Osteocyte (in vitro differentiated cells): ENCODE measurements at places on chromosomes 16 and 17.

DNA sequence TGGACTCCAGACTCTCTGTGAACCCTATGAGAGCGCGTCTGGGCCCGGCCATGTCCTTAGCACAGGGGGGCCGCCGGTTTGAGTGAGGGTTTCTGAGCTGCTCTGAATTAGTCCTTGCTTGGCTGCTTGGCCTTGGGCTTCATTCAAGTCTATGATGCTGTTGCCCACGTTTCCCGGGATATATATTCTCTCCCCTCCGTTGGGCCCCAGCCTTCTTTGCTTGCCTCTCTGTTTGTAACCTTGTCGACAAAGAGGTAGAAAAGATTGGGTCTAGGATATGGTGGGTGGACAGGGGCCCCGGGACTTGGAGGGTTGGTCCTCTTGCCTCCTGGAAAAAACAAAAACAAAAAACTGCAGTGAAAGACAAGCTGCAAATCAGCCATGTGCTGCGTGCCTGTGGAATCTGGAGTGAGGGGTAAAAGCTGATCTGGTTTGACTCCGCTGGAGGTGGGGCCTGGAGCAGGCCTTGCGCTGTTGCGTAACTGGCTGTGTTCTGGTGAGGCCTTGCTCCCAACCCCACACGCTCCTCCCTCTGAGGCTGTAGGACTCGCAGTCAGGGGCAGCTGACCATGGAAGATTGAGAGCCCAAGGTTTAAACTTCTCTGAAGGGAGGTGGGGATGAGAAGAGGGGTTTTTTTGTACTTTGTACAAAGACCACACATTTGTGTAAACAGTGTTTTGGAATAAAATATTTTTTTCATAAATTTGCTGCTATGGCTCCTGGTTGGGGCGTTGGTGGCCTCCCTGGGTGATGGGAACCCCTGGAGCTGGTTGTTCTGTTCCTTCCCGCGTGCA lies 23.1 kb downstream of the STAT5A start:
- H3K36me3 ChIP-seq = peaks cover 37% of the 10 kb centered on the region
- H3K4me1 ChIP-seq = peaks cover 10% of the 10 kb centered on the region
- DNase-seq = no peak

- H3K27me3 ChIP-seq = peaks cover 18% of the 10 kb centered on the region
- no peak overlapping the region for H3K27ac ChIP-seq
- H3K36me3 ChIP-seq = no peaks in the 10 kb centered on the region
- no peaks in the 10 kb centered on the region for H3K4me1 ChIP-seq
- DNase-seq = no peak
These were observed 2.0 kb upstream of the RAP1GAP2 start for GRCh38 chr17:2794111-2794803.

- no peak for DNase-seq
- no peaks in the 10 kb centered on the region for H3K27me3 ChIP-seq
- no peak overlapping the region for H3K27ac ChIP-seq
- H3K4me1 ChIP-seq = no peaks in the 10 kb centered on the region
These were observed 2286.4 kb downstream of the TP53TG3F start for GRCh38 chr16:35745821-35746248.

- no peak for DNase-seq
- no peaks in the 10 kb centered on the region for H3K36me3 ChIP-seq
- H3K27ac ChIP-seq = no peak overlapping the region
These were observed 9.0 kb downstream of the PIK3R5 start for GRCh38 chr17:8956465-8956902.

DNA sequence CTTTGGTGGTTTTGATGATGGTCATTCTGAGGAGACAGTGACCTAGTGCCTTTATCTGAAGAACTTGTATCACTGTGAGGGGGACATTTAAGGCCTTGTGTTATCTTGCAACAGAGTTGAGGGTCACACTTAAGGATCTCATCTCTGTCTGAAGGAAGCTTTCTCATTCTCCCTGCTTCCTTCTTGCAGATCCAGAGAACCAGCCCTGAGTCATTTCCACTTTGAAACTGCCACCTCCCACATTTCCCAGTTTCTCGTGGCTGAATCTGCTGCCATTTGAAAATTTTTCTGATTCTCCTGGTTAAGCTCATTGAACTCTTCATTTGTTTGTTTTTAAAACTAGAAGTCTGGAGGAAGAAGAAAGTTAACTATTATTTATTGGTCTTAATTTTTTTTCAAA lies 190.2 kb upstream of the CDH11 start:
- peaks cover 41% of the 10 kb centered on the region for H3K4me1 ChIP-seq
- no peak for DNase-seq
- no peaks in the 10 kb centered on the region for H3K36me3 ChIP-seq
- H3K4me3 ChIP-seq = no peak overlapping the region
- H3K27ac ChIP-seq = peak overlapping the region; percentile 44

- peaks cover 16% of the 10 kb centered on the region for H3K4me1 ChIP-seq
- peaks cover 2% of the 10 kb centered on the region for H3K36me3 ChIP-seq
- H3K27me3 ChIP-seq = peaks cover 6% of the 10 kb centered on the region
- peak overlapping the region; percentile 79 for H3K4me3 ChIP-seq
- peak overlapping the region; percentile 69 for H3K27ac ChIP-seq
These were observed 824 bp upstream of the MPP2 start for GRCh38 chr17:43907998-43908721.

GRCh38 chr17:79612468-79613194 lies 1.8 kb upstream of the RBFOX3 start:
- peaks cover 58% of the 10 kb centered on the region for H3K27me3 ChIP-seq
- DNase-seq = no peak
- H3K4me3 ChIP-seq = no peak overlapping the region
- H3K4me1 ChIP-seq = peaks cover 1% of the 10 kb centered on the region

- peaks cover 54% of the 10 kb centered on the region for H3K4me1 ChIP-seq
- no peak for DNase-seq
- H3K27ac ChIP-seq = no peak overlapping the region
- peak overlapping the region; percentile 58 for H3K4me3 ChIP-seq
- H3K36me3 ChIP-seq = peaks cover 4% of the 10 kb centered on the region
These were observed 547 bp downstream of the RAB26 start for GRCh38 chr16:2148714-2149629.

DNA sequence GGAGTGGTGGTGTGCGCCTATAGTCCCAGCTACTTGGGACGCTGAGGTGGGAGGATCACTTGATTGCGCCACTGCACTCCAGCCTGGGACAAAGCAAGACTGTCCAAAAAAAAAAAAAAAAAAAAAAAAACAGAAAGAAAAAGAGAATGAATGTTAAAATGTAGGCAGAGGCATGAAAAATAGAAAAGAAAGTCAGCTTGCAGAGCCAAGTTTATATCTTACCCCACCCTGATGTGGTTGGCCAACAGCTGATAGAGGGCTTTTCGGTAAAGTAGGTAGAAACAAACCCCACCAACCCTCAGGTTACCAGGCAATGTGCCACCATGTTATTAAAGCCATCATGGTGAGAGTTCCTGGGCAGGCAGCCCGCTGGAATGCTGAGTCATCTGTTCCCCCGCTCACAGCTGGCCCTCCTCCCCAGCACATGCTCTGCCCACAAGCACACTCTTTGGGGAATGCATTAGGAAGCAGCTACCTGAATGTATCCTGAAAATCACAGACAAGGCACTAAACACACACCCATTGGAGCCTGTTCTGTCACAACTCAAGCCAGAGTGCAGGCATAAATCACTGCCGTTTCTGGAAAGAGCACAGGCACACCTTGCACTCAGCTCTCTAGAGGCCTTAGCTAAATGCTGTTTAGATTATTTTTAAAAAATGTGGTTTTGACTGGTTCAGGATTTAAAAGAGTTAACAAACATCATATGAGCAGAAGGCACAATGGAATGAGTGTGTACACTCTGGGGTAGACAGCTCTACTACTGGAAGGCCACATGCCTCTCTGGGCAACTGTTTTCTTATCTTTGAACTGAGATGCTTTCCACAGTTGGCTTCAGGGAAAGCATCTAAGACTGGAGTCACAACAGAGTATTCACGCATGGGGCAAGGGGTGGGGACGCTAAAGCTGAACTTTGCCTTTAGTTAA lies 128.5 kb downstream of the PARN start:
- H3K4me3 ChIP-seq = no peak overlapping the region
- peak; percentile 89 for DNase-seq
- peak overlapping the region; percentile 94 for H3K27ac ChIP-seq
- H3K36me3 ChIP-seq = no peaks in the 10 kb centered on the region
- H3K4me1 ChIP-seq = peaks cover 53% of the 10 kb centered on the region

DNA sequence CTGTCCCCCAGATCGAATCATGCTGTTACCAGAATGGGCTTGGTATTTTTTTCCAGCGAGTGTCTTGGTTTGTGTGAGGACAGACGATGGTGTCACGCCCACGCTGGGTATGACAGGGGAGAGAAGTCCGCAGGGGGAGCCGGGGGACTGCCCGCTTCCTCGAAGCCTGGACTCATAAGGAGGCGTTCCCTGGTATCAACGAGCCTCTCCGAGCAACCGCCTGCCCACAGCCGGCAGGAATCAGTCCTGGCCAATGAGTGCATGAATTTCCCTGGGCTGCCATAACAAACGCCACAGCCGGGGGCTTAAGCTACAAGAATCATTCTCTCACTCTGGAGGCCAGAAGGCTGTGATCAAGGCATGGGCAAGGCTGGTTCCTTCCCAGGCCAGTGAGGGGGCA lies 26.1 kb upstream of the JPH3 start:
- no peaks in the 10 kb centered on the region for H3K27me3 ChIP-seq
- no peak overlapping the region for H3K27ac ChIP-seq
- no peak for DNase-seq
- no peak overlapping the region for H3K4me3 ChIP-seq
- no peaks in the 10 kb centered on the region for H3K36me3 ChIP-seq

GRCh38 chr17:60247836-60248461 lies 98.2 kb downstream of the CA4 start:
- H3K4me3 ChIP-seq = no peak overlapping the region
- DNase-seq = no peak
- H3K27ac ChIP-seq = no peak overlapping the region
- peaks cover 8% of the 10 kb centered on the region for H3K4me1 ChIP-seq

DNA sequence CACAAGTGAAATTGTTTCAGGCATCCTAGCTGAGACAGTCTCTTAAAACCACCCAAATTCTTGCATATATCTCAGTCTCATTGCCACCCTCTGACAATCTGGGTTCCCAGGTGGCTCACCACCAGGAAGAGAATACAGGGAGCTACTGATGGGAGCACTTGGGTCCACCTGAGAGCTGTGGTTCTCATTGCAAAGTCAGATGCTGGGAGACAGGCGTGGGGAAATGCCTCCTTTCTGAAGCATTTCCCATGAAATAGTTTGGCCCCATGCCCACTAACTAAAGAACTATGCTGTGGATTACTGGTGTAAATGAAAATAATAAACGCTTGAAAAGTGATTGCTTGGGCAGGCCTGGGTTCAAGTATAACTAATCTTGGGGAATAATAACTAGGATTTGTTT lies 70.3 kb downstream of the CMC2 start:
- H3K27me3 ChIP-seq = no peaks in the 10 kb centered on the region
- H3K4me1 ChIP-seq = peaks cover 32% of the 10 kb centered on the region
- H3K4me3 ChIP-seq = no peak overlapping the region
- peak; percentile 19 for DNase-seq

DNA sequence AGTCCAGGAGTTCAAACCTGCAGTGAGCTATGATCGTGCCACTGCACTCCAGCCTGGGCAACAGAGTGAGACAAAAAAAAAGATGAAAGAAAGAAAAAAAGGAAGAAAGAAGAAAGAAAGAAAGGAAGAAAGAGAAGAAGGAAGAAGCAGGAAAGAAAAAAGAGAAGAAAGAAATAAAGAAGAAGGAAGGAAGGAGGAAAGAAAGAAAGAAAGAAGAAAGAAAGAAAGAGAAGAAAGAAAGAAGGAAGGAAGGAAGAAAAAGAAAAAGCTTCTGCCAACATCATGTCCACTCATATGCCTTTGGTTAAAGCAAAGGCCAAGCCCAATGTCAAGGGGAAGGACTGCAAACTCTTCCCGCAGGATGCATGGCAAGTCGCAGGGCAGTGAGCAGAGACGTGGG lies 143.2 kb downstream of the IRX3 start:
- no peak overlapping the region for H3K4me3 ChIP-seq
- no peaks in the 10 kb centered on the region for H3K36me3 ChIP-seq
- no peak overlapping the region for H3K27ac ChIP-seq
- peaks cover 28% of the 10 kb centered on the region for H3K27me3 ChIP-seq
- H3K4me1 ChIP-seq = no peaks in the 10 kb centered on the region

DNA sequence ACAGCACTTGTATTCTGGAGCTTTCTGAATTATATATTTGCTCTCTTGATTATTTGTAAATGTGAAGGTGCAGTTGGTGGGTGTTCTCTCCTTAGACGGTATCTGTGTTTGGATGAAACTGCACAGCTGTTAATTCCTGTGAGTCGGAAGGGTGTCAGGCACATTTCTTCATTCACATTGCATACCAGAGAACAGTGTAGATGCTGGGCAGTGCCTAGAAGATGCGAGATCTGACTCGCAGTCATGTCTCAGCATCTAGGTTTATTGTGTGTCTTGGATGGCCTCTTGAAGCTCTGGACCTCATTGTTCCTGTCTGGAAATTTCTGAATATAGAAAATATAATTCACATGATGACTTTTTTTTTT lies 61.2 kb downstream of the CLEC16A start:
- peaks cover 21% of the 10 kb centered on the region for H3K36me3 ChIP-seq
- no peak overlapping the region for H3K4me3 ChIP-seq
- no peak overlapping the region for H3K27ac ChIP-seq

- no peak overlapping the region for H3K27ac ChIP-seq
- H3K4me1 ChIP-seq = peaks cover 7% of the 10 kb centered on the region
- no peaks in the 10 kb centered on the region for H3K27me3 ChIP-seq
- no peak overlapping the region for H3K4me3 ChIP-seq
- peaks cover 19% of the 10 kb centered on the region for H3K36me3 ChIP-seq
These were observed 9.0 kb downstream of the NTAN1 start for GRCh38 chr16:15046692-15047376.

GRCh38 chr17:4913994-4914393 lies 11.1 kb upstream of the CHRNE start:
- H3K4me1 ChIP-seq = peaks cover 2% of the 10 kb centered on the region
- H3K4me3 ChIP-seq = no peak overlapping the region
- H3K27me3 ChIP-seq = peaks cover 2% of the 10 kb centered on the region
- H3K27ac ChIP-seq = no peak overlapping the region
- no peaks in the 10 kb centered on the region for H3K36me3 ChIP-seq

DNA sequence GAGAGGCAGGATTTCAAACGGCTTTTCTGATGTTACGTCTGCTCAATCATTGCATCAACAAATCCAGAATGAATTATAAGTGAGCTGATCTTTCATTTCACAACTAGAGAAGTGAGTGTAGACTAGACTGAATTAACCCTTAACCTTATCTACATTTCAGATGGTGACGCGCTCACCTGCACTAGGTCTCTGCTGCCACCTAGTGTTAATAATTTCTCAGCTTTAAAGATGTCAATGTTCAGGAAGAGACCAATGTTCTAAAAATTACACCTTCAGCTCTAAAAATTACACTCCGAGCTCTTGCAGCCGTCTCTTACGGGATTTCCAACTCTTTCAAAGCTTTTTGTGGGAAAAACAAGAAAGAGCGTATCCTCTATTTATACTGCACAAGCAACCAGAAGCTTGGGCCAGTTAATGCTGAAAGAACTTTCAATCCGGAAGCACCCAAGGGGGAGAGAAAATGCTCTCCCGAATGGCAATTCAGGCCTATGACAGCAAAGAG lies 88.2 kb upstream of the FA2H start:
- H3K36me3 ChIP-seq = no peaks in the 10 kb centered on the region
- H3K27me3 ChIP-seq = peaks cover 11% of the 10 kb centered on the region
- H3K27ac ChIP-seq = no peak overlapping the region
- H3K4me1 ChIP-seq = peaks cover 8% of the 10 kb centered on the region
- DNase-seq = no peak
- H3K4me3 ChIP-seq = no peak overlapping the region
